ENCODE measurements at places on chromosomes 1 and 21. TPM values are rescaled to one million over a fixed set of nuclear protein-coding genes. Genes with fewer than 3 reads are reported as not detected.

Gene SYCP1
- total RNA-seq = not detected

Gene CRYAA
- total RNA-seq = not detected

Gene SGIP1
- total RNA-seq = 7.1 TPM

Gene TBX15
- 0.50 TPM for total RNA-seq

Gene KCNK2
- 0.26 TPM for total RNA-seq

Gene OR2T35
- not detected for total RNA-seq

Gene PDPN
- total RNA-seq = 23.6 TPM

Gene ADORA3
- 10.8 TPM for total RNA-seq

Gene CD244
- 0.90 TPM for total RNA-seq

Gene PGBD5
- 2.3 TPM for total RNA-seq

Gene GSTM5
- total RNA-seq = 11.6 TPM

Gene TFF2
- total RNA-seq = not detected

Gene LCE5A
- total RNA-seq = not detected

Gene CYP2J2
- total RNA-seq = 3.5 TPM

Gene ZBTB7B
- total RNA-seq = 104 TPM

Gene SLC6A17
- total RNA-seq = not detected

Gene RXFP4
- total RNA-seq = not detected

Gene KCNA2
- total RNA-seq = 0.50 TPM

Gene CAP1
- 366 TPM for total RNA-seq

Data from left lung (tissue), 14 donors.